GM23338 (cell line): ENCODE measurements at places on chromosomes 3 and 15. TPM values are rescaled to one million over a fixed set of nuclear protein-coding genes. Genes with fewer than 3 reads are reported as not detected.

The MCTP2 gene
- polyA plus RNA-seq = 1.7 and 1.8 TPM in 2 replicates

The LAMB2 gene
- 71.0 and 71.3 TPM in 2 replicates for polyA plus RNA-seq

The PSTPIP1 gene
- polyA plus RNA-seq = 3.7 TPM in 2 replicates

The GOLGA8J gene
- not detected in 2 replicates for polyA plus RNA-seq

The RPL39L gene
- 149 and 155 TPM in 2 replicates for polyA plus RNA-seq

The PDZRN3 gene
- 7.0 and 7.5 TPM in 2 replicates for polyA plus RNA-seq

The CCDC54 gene
- polyA plus RNA-seq = not detected in 2 replicates

The CFAP91 gene
- polyA plus RNA-seq = 2.3 and 2.4 TPM in 2 replicates

The BNC1 gene
- polyA plus RNA-seq = 0.26 and 0.28 TPM in 2 replicates

The CHST13 gene
- 3.7 and 4.0 TPM in 2 replicates for polyA plus RNA-seq

The INTS14 gene
- 14.1 and 15.2 TPM in 2 replicates for polyA plus RNA-seq

The GRIP2 gene
- 3.6 and 3.9 TPM in 2 replicates for polyA plus RNA-seq

The PLA2G4E gene
- polyA plus RNA-seq = not detected in 2 replicates

The GHSR gene
- not detected in 2 replicates for polyA plus RNA-seq

The GOLGA6D gene
- 0.71 and 0.99 TPM in 2 replicates for polyA plus RNA-seq

The CLDN18 gene
- 0.19 TPM in 1 of 2 replicates, not detected in the other for polyA plus RNA-seq

The DLL4 gene
- 0.64 and 0.99 TPM in 2 replicates for polyA plus RNA-seq

The PCLAF gene
- polyA plus RNA-seq = 202 and 206 TPM in 2 replicates

The TRIM42 gene
- not detected in 2 replicates for polyA plus RNA-seq

The ETV5 gene
- 32.2 and 33.5 TPM in 2 replicates for polyA plus RNA-seq

The BDH1 gene
- 17.1 and 19.3 TPM in 2 replicates for polyA plus RNA-seq

The GASK1A gene
- 1.5 and 2.6 TPM in 2 replicates for polyA plus RNA-seq

The NEK4 gene
- polyA plus RNA-seq = 8.6 and 9.0 TPM in 2 replicates

The TM2D3 gene
- polyA plus RNA-seq = 26.2 and 28.7 TPM in 2 replicates

The C3orf49 gene
- 0.23 TPM in 1 of 2 replicates, not detected in the other for polyA plus RNA-seq

The PPP1R14D gene
- polyA plus RNA-seq = not detected in 2 replicates

The TF gene
- polyA plus RNA-seq = 0.03 and 0.16 TPM in 2 replicates

The SPATA12 gene
- polyA plus RNA-seq = 0.65 and 0.70 TPM in 2 replicates

The ARID3B gene
- 65.5 and 72.8 TPM in 2 replicates for polyA plus RNA-seq

The FGD5 gene
- polyA plus RNA-seq = 6.9 and 7.4 TPM in 2 replicates

The SLC7A14 gene
- 0.49 and 0.82 TPM in 2 replicates for polyA plus RNA-seq

The CADPS gene
- polyA plus RNA-seq = 9.5 and 14.7 TPM in 2 replicates

The BFSP2 gene
- not detected in 2 replicates for polyA plus RNA-seq

The ZXDC gene
- 5.7 and 6.5 TPM in 2 replicates for polyA plus RNA-seq

The ADAMTS7 gene
- polyA plus RNA-seq = 11.2 and 11.6 TPM in 2 replicates

The KBTBD13 gene
- polyA plus RNA-seq = 0.09 TPM in 1 of 2 replicates, not detected in the other

The CNTN3 gene
- polyA plus RNA-seq = 0.05 and 0.19 TPM in 2 replicates

The PCOLCE2 gene
- polyA plus RNA-seq = 17.4 and 22.6 TPM in 2 replicates

The ELL3 gene
- polyA plus RNA-seq = 12.0 and 14.2 TPM in 2 replicates

The RPN1 gene
- 108 and 111 TPM in 2 replicates for polyA plus RNA-seq

The SNRPA1 gene
- polyA plus RNA-seq = 313 and 361 TPM in 2 replicates

The CD200R1 gene
- polyA plus RNA-seq = 0.18 and 0.35 TPM in 2 replicates

The MED12L gene
- polyA plus RNA-seq = 5.6 and 5.7 TPM in 2 replicates

The SLC22A13 gene
- polyA plus RNA-seq = 0.13 and 0.26 TPM in 2 replicates

The TJP1 gene
- 69.8 and 76.2 TPM in 2 replicates for polyA plus RNA-seq

The CLEC3B gene
- polyA plus RNA-seq = not detected in 2 replicates

The RTP3 gene
- 0.16 TPM in 1 of 2 replicates, not detected in the other for polyA plus RNA-seq

The GUCA1C gene
- not detected in 2 replicates for polyA plus RNA-seq

The SLCO2A1 gene
- 0.82 and 1.0 TPM in 2 replicates for polyA plus RNA-seq

The ATP13A5 gene
- polyA plus RNA-seq = not detected in 2 replicates

The ACKR2 gene
- polyA plus RNA-seq = not detected in 2 replicates

The GADL1 gene
- 0.31 and 0.50 TPM in 2 replicates for polyA plus RNA-seq

The GRK7 gene
- polyA plus RNA-seq = not detected in 2 replicates

The MAP1A gene
- polyA plus RNA-seq = 0.81 and 0.85 TPM in 2 replicates

The ISY1 gene
- 20.2 and 23.6 TPM in 2 replicates for polyA plus RNA-seq

The SKOR1 gene
- not detected in 2 replicates for polyA plus RNA-seq

The INKA1 gene
- polyA plus RNA-seq = 3.7 and 5.0 TPM in 2 replicates

The LYSMD4 gene
- 7.5 and 9.8 TPM in 2 replicates for polyA plus RNA-seq
